Bronchial epithelial cell (primary cell): ENCODE measurements at places on chromosomes 3 and 15.

- no peak for DNase-seq
These were observed 5.8 kb downstream of the ZNF80 start for GRCh38 chr3:114231616-114232015.

DNA sequence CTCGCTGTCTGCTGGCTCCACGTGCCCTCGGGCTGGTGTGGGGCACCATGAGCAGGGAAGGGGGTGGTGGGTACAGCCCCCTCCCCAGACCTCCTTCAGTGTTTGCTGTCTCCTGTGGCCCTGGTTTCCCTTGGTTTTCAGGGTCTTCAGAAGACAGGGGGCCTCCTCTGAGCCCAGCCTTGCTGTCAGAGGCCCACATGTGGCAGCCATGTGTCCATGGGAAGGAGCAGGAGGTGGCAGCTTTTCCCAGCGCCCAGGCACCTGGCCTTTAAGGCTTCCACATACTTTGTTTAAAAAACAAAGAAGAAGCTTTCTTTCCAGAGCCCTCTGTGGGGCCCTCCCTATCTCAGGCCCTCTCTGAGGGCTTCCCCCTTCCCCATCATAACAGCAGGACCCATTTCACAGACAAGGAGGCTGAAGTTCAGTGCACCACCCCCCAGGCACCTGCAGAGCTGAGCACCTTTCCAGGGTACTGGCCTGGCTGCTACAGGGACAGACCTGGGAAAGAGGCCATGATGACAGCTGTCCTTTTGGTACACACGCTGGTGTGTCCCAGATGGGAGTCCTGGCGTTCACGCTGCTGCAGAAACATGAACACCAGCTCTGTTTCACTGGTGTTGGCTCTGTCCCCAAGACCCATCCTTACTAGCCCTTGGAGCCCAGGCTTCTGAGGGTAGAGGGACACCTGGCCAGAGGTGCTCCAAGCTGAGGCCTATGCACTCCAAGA lies 73.7 kb downstream of the DNAJB8 start:
- DNase-seq: no peak

GRCh38 chr3:11009898-11010297 lies 17.4 kb downstream of the SLC6A1 start:
- no peak for DNase-seq

- DNase-seq: no peak
These were observed 274.7 kb downstream of the RPLP1 start for GRCh38 chr15:69727121-69727924.

DNA sequence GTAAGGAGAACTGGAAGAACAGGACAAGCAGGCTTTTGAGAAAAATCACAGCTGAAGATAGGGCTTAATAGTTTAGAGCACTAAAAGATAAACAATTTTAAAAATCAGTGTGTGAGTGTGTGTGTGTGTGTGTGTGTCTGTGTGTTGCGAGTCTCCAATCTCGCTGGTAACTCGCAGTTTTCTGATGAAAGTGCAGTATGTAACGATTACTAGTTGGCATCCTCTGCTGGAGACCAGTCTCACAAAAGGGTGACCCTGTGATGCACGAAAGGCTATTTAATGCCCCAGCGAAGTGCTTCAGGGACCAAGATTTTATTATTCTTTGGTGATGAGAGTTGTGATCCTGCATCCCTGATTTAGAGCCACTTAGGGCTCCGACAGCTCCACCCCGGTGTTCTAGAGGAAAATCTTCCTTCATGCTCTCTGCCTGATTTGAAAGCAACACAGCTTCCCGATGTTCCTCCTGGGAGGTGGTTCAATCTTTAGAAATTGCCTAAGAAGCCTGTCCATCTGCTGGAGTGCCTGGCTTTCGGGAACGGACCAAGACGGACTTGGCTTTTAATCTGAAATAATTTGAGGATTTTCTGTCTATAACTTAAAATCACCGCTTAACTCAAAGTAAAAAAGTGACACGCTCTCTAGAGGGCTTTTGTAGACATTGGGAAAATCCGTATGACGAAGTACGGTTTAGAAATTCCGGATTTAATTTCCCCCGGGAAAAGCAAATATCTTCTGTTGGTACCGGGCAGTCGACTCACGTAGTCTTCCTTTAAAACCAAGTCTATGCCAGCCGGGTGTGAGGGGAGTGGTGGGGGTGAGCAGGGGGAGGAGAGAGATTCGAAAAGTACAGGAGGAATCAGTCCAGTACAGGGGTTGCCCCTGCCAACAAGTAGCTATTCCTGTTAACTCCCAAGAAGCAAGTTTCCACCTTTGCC lies 1.1 kb upstream of the ALCAM start:
- DNase-seq: peak; percentile 75

GRCh38 chr3:43161684-43162229 lies 55.9 kb upstream of the POMGNT2 start:
- DNase-seq: no peak

- DNase-seq: no peak
These were observed 306.7 kb upstream of the ROBO2 start for GRCh38 chr3:76733073-76733759.

DNA sequence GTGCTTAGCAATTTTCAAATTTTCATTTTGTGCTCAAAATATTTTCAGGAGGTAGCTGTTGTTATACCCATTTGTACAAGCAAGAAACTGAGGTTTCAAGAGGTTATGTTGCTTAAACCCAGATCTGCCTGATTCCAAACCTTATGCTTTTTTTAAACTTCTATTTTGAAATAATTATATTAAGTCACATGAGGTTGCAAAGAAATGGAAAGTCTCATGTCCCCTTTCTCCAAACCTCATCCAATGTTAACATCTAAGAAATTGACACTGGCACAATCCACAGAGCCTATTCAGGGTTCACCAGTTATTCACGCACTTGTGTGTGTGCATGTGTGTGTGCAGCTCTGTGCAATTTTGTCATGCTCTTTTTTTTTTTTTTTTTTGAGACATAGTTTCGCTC lies 35.1 kb downstream of the B3GNT5 start:
- no peak for DNase-seq

- no peak for DNase-seq
These were observed 53.5 kb downstream of the IQCH start for GRCh38 chr15:67307889-67308597.

DNA sequence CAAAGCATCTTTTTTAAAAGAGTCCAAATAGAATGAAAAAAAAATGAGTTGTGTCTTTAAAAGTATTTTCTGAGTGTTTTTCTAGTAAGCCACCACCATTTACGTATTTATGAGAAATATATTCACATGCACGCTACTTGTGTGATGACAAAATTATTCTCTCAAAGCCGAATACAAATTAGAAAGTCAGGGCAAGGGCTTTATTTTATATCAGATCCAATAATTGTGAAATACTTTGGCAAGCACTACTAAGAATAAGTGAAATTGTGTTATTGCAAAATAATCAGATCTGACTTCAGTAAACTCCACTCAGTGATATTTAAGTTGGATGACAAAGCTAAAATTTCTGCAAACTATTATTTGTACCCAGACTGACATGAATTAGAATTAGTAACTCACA lies 589.3 kb upstream of the KCNMB2 start:
- no peak for DNase-seq

- DNase-seq: peak; percentile 100
These were observed 339.0 kb upstream of the PROK2 start for GRCh38 chr3:72123908-72124441.

DNA sequence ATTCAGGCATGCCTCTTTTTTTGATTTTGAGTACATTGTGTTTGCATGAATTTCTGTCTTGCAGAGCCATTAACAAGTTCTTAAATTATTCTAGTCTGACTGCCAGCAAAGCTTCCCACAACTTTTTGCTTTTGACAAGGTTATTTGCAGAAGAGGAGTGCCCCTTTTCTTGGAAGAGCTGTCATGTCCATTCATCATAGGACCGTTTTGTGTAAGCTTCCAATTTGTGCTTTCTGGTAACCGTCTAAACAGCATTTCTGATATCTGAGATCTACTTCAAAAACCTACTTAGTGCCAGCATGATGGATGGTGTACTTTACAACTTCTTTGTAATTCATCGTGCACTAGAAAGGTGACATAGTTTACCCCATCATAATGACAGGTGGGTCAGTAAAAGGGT lies 379.7 kb downstream of the NAALADL2 start:
- no peak for DNase-seq

DNA sequence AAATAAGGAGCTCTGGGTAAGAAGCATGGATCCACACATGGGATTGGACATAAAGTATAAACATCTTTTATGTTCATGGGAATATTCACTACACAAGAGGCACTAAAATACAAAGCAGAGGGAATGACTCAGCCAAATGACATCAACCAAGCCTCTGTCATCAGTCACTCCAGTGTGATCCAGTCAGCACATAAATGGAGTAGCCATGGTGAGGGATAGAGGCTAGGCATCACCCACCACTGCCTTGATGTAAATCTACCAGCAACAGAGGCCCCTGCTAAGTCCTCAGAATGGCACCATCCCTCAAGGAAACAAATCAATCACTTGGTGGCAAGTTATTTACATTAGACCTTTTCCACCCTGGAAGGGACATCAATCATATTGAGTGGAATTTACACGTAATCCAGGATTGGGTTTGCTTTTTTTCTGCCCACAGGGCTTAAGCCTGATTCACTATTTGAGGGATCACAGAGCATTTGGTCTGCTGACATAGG lies 27.2 kb downstream of the VEPH1 start:
- peak; percentile 33 for DNase-seq

DNA sequence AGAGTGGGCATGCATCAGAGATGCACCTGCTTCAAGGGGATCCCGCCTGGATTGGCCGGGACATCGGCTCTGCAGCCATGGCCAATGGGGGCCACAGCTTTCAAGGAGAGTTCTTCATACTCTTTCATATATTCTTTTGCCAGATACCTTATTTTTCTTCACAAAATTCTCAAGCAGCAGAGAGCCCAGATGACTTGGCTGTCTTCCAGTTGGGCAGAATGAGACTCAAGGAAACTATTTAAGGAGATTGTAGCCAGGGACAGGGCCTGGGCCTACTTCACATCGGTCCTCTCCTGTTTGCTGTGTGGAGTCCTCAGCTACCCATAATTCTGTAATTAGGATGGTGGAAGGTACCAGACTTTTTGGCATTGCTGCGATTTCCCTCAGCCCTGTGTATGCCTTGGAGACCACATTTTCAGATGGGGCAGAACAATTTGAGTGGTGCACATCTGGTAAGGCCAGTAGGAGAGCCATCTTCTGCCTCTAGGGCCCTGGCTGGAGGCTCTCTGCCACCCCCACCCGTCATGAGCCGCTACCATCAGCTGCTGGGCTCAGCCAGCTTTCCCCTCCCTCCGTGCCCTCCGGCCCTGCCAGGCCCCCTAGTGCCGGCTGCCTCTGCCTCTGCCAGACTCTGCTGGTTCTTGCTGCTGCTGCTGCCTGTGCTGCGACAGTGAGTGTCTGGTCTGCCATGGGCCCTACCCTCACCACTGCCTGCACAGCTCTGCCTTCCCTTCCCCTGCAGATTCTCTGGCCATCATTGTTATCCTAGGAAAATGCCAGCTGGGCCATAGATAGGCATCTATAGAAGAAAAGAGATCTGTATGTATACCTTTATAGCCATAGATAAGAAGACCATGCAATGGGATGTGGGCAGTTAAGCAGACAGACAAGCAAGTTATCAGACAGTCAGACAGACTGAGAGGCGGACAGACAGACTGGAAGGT lies 6.7 kb downstream of the PLIN1 start:
- DNase-seq: no peak

DNA sequence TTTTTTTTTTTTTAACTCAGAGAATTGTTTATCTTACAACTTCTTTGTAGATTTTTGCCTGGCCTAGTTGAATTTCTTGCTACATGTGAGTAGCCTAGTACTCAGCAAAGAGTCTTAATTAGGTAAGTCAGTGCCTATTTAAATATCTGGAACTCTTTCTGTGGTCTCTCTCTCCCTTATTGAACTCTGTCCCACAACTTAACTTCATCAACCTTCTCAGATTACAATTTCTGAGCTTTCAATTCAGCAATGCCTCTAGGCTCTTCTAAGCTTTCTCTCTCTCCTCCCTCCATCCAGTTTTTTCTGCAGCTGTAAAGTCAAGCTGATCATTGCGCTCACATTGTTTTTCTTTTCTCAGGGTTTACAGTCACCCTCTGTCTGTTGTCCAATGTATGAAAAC lies 517.6 kb upstream of the ROBO1 start:
- DNase-seq: no peak

DNA sequence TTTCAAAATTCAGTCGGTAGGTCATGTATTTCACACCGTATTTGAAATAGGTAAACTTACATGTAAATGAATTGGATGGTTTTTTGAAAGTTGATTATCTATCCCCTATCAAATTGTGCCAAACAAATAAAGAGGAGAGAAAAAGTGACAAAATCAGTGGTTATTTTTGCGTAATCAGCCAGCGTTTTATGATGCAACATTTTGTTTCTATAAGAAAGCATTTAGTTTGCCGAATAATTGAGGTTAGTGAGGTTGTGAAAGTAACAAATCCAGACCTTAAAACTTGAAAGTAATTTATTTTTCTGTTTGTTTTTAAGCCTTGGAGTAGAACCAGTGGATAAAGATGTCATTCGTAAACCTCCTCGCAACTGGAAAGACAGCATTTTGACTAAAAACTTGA lies 29.3 kb downstream of the ASTE1 start:
- no peak for DNase-seq

GRCh38 chr15:29526802-29527201 lies 257.2 kb upstream of the NSMCE3 start:
- no peak for DNase-seq

DNA sequence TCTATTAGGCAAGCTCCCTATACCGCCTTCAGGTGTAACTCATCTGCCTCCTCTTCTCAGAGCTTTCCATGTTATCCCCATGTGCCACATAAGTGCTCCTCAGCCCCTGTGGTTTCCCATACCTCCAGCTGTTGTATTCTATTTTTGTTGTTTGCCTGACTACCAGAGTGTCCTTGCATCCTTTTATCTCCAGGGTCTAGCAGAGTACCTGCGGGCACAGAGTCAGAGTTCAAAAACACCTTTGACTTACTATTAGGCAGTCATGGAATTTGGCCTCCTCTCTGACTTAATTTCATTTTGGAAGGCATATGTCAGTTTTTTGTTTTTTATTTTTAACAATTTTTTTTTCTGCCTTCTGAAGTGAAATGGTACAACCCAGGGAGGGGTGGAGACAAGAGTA lies 7.1 kb downstream of the GPR87 start:
- no peak for DNase-seq

DNA sequence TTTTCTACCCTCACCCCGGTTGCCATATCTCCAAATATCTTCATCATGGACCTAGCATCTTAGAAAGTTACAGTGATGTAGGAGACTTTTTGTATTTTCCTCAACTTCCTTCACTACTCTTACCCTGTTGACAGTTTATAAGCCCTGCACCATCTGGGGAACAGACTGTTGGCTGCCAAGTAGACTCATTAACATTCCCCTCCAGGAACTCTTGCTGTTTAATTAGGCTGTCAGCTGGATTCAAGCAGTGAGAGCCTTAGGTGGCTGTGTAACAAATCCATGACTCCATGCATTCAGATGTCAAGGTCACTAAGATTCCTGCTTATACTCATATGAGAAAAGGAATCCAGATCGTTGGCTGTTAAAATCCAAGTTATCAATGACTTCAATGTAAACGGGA lies 198.3 kb downstream of the NAALADL2 start:
- DNase-seq: no peak

DNA sequence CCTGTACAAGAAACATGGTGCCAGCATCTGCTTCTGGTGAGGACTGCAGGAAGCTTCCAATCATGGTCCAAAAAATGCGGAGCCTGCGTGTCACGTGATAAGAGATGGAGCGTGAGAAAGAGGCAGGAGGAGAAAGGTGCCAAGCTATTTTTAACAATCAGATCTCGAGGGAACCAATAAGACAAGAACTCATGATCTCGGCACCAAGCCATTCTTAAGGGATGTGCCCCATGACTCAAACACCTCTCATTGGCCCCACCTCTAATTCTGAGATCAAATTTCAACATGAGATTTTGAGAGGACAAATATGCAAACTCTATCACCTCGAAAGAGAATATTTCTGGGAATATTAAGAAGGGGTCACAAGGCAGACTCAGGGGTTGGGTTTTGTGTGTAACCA lies 107.2 kb downstream of the PYDC2 start:
- DNase-seq: peak; percentile 5

- DNase-seq: peak; percentile 25
These were observed 10.6 kb upstream of the CD96 start for GRCh38 chr3:111531446-111531845.
